Activated CD8-positive, alpha-beta memory T cell treated with anti-CD3 and anti-CD28 coated beads for 36 hours (primary cell): ENCODE measurements at places on chromosomes 6 and 20. TPM values are rescaled to one million over a fixed set of nuclear protein-coding genes. Genes with fewer than 3 reads are reported as not detected.

KCTD20 gene
- total RNA-seq, result 51.9 TPM

ZNF184 gene
- 8.1 TPM for total RNA-seq

LAMA4 gene
- total RNA-seq, result not detected

SLC22A16 gene
- not detected for total RNA-seq

RIPPLY2 gene
- not detected for total RNA-seq

ADAM33 gene
- total RNA-seq, result not detected

SLPI gene
- total RNA-seq, result not detected

LSM14B gene
- 35.3 TPM for total RNA-seq

CLIC1 gene
- 383 TPM for total RNA-seq

SSTR4 gene
- not detected for total RNA-seq

BTN1A1 gene
- total RNA-seq, result not detected

MOCS1 gene
- total RNA-seq, result 1.4 TPM

PLAGL1 gene
- 24.3 TPM for total RNA-seq

TREM1 gene
- not detected for total RNA-seq

MOXD1 gene
- 0.08 TPM for total RNA-seq

ATRN gene
- total RNA-seq, result 10.9 TPM

MRS2 gene
- total RNA-seq, result 32.0 TPM

MCCD1 gene
- not detected for total RNA-seq

PRR18 gene
- total RNA-seq, result 0.15 TPM

SIRPB2 gene
- total RNA-seq, result not detected

MAP3K5 gene
- 11.0 TPM for total RNA-seq

SAPCD1 gene
- total RNA-seq, result 7.6 TPM

ABHD16B gene
- not detected for total RNA-seq

BACH2 gene
- 55.6 TPM for total RNA-seq

KCNQ5 gene
- 12.3 TPM for total RNA-seq

C6orf15 gene
- not detected for total RNA-seq

NR2E1 gene
- total RNA-seq, result not detected

DEF6 gene
- total RNA-seq, result 67.9 TPM

FAM184A gene
- 2.8 TPM for total RNA-seq

APCDD1L gene
- total RNA-seq, result not detected

STMND1 gene
- not detected for total RNA-seq

CBLN4 gene
- not detected for total RNA-seq

FAM209A gene
- total RNA-seq, result 0.53 TPM

R3HDML gene
- not detected for total RNA-seq

BCAS4 gene
- total RNA-seq, result 23.7 TPM
